Fibroblast of pulmonary artery (primary cell): ENCODE measurements at places on chromosomes 13 and 19.

GRCh38 chr19:2273356-2274184 lies 8.4 kb downstream of the PEAK3 start:
- DNase-seq: peak; percentile 65

- no peak for DNase-seq
These were observed 3.3 kb upstream of the AURKC start for GRCh38 chr19:57227502-57227901.

GRCh38 chr13:50200988-50201387 lies 185.7 kb downstream of the KCNRG start:
- peak; percentile 49 for DNase-seq

- DNase-seq: no peak
These were observed 5.7 kb downstream of the VSTM2B start for GRCh38 chr19:29531458-29532025.

- no peak for DNase-seq
These were observed 231.2 kb downstream of the NHLRC3 start for GRCh38 chr13:39269411-39269810.

DNA sequence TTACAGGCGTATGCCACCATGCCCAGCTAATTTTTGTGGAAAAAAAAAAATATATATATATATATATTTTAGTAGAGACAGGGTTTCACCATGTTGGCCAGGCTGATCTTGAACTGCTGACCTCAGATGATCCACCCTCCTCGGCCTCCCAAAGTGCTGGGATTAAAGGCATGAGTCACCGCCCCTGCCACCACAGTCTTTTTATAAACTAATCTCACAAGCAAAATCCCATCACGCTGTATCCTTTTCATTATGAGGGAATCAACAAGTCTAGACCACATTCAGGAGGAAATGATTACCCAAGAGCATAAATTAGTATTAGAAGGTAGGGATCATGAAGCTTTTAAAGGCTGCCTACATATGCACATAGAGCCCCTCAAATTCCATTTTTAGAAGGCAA lies 210.6 kb upstream of the NBEA start:
- no peak for DNase-seq

- no peak for DNase-seq
These were observed 468.6 kb downstream of the COG6 start for GRCh38 chr13:40123962-40124632.

GRCh38 chr13:77457966-77458365 lies 77.5 kb upstream of the SCEL start:
- DNase-seq: no peak

DNA sequence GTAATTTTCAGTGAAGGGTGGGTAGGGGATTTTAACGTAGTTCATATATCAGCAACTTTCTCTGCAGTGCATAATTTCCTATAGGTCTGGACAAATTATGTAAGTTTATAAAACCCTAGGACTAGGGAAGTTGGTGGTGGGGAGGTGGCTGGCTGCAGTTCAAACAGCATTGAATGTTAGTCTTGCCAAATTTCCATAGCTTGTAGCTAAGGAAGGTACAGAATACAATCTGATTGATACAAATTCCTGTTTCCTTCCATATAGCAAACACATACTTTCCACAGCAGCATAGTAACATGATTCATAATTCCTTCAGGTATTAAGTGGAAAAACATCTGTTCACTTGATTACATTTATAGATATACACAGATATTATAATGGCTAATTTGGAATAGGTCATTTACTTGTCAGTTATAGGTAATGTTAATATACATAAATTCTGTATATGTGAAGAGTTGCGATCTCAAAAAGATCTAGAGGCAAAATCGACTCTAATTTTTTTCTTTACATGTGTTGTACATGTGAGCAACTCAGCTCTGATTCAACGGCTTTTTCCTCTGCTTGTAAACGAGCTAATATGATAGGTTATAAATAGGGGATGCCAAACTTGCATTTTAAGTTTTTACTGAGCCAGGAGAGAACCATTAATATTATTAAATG lies 233.4 kb upstream of the CSNK1A1L start:
- peak; percentile 12 for DNase-seq

DNA sequence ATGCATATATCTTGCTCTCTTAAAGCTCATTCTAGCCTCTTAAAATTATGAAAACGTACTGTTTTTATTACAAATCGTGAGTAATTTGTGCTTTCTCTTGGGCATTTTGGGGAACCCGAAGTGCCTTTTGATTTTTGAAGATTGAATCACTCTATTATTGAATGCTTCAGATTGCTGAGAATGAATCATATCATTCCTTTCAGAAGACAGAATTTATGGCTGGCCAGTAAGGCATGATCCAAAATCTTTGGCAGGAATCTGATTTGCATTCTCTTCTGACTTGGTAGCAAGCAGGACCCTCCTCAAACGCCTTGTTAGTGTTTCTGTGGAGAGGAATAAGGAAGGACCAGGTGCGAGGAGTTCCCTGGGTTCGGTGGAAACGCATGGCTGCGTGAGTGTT lies 49.5 kb downstream of the STARD13 start:
- DNase-seq: peak; percentile 72

DNA sequence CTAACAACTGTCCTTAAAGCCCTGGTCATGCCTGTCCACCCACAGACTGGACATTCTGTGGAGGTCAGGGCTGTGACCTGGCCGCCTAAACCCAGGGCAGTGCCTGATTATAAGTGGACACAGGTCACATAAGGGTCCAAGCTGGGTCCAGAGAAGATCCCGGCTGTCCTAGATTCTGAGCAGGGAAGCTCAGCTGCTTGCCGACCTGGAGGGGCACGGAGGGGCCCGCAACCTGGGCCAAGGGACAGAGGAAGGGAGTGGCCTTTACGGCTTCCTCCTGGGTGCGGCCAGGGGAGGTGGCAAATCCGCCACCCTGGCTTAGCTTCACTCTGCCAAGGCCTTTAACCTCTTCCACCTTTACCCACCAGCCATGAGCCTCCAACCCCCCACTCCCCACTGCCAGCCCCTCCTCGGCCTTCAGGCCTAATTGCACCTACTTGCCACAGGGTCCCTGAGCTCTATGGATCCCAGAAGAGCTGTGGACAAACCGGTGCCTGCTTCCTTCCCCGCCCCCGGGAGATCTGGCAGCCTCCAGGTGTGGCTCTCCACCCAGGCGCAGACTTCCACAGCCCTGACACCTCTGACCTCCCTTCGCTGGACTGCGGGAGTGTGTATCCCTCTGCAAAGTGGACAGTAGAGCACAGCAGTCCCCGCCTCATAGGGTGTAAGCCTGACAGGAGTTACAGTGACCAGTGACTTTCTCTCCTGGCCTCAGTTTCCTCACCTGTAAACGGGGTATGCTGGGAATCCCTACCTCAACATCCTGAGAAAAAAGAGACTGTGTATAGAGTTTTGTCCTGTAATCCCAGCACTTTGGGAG lies 1.7 kb downstream of the CD320 start:
- no peak for DNase-seq

GRCh38 chr19:1967087-1967608 lies 26.2 kb downstream of the CSNK1G2 start:
- no peak for DNase-seq
